Activated CD4-positive, alpha-beta T cell treated with anti-CD3 and anti-CD28 coated beads for 4 hours (primary cell): ENCODE measurements at places on chromosomes 6 and 20.
A peak's percentile ranks its signal among the peaks of the same experiment; 100 is the strongest.

GRCh38 chr6:54132587-54132986 lies 21.3 kb downstream of the MLIP start:
- no peak for DNase-seq

DNA sequence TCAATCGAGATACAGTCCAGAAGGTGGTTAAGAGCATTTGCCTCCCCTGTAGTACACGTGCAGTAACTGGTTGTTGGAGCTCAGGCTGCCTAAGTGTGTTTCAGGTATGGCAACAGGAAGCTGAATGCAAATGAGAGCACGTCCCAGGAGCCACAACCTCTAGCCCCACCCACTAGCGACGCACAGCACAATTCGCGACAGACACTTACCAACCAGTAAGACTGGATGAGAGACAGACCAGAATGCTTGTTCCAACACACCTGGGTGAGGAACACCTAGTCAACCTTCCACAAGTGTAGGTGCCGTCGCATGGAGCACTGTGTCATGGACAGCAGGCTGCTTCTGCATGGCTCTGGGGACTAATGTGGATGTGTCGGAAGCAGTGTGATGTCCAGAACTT lies 7.2 kb upstream of the SERPINB1 start:
- peak; percentile 71 for DNase-seq

DNA sequence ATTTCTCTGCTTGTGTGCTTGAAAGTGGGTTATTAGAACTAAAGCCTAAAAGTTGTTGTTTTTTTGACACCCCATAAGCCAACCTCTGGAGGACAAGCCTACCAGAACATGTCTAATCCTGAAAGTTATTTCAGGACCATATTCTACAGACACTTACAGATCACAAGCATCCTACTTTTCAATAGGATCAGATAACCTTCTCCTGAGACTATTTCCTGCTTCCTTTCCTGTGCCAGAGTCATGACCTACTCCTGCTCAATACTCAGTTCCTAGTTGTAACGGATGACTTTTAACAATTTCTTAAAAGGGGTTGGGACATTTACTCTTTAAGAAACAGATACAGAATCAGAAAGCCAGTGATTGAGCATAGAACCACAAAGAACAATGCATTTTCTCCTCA lies 5.3 kb upstream of the FILIP1 start:
- DNase-seq, result no peak

DNA sequence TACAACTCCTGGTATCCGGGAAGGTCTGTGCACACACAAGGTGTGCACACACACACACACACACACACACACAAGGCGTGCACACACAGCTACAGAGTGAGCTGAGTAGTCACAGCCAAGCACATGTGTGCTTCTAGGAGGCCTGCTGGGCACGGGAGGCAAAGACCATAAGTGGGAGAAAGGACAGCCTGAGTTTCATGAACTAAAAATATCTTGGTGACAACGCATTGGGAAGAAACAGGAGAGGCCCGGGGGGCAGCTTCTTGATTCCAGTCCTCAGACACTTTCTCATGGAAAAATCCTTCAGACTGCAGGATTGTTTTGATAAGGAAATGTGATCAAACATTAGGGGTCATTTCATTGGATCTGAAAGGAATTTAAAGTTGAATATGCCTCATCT lies 2.6 kb downstream of the TRAF3IP2 start:
- DNase-seq, result no peak

DNA sequence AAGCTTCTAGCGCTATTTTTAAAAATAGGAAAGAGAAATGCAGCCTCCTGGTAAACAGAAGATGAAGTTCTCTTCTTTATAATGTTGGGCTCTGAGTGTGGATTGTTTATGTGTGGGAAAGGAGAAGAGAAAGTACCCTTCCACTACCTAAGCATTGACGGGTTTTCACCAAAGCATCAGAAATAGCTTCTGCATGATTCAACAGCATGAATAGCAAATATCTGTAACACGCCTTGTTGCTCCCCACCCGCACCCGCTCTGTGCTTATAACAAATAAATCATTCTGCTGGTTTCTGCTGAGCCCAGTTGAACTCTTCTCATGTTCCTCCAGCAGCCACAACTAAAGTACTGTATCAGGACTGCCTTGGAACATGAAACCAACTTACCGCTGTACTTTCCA lies 20.7 kb downstream of the TXLNB start:
- DNase-seq, result no peak

- DNase-seq, result no peak
These were observed 583.8 kb upstream of the ARID1B start for GRCh38 chr6:156193381-156193780.

DNA sequence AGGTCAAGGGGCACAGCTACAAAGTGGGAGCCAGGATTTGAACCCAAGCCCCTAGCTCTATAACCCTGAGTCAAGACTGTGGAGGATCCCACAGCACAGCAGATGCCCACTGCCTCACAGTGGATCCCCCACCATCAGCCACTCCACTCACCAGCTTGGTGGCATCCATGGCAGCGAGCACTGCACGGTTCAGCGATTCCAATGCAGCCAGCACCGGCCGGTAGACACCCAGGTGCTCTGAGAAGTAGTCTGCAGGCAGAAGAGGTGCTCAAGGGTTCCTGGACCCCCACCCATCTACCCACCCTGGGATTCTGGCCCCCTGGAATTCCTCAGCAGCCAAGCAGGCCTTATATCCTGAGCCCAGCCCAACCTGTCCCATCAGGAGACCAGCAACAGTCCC lies 2.5 kb downstream of the ACTL10 start:
- no peak for DNase-seq

DNA sequence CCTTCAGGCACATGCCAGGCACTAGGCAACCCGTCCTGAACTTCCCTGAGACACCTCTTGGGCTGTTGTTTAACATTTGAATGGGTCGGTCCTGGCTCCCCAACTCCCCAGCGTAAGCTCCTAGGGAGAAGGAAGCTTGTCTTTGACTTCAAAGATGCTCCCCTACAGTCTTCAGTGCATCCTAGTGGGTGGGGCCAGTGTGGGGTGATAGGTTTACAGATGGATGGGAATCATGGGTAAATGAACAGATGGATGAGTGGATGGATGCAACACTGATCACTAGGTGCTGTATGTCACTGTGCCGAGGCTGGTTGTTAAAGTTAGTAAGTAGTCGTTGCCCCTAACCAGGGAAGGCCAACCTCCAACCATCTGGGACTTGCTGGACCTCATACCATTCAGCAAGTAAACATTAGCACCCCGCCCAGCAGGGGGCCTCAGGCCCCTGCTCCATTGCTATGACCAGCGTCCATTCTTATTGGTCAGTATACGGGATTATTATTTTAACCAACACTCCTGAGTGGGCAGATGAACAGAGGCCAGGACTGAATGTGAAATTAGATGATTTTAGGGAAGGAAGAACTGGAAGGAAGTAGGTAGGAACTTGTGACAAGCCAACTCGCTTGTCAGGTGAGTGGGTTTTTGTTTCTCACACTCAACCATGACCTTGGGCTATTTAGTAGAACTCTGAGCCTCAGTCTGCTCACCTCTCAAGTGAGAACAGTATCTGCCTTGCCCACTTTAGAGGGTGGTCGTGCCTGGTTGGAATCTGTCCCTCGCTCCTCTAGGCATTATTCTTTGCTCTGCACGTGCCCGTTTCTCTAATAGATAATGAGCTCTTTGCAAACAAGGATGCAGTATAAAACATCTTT lies 82.9 kb upstream of the FOXP4 start:
- DNase-seq, result no peak

DNA sequence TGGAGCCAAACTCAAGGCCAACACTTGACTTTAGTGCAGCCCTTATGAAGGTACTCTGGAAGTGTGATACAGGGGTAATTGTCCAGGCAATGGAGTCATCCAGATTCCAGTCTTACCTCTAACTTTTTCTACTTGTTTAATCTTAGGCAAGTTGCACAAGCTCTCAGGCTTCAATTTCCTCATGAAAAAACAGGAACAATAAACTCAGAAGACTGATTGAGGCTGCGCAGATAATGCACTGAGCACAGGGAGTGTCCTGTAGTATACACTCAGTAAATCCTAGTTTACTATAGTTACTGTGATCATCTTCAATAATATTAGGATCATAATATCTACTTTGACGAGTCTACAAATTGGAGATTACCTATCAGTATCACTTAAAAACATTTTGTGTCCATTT lies 127.5 kb upstream of the SMLR1 start:
- DNase-seq, result no peak

DNA sequence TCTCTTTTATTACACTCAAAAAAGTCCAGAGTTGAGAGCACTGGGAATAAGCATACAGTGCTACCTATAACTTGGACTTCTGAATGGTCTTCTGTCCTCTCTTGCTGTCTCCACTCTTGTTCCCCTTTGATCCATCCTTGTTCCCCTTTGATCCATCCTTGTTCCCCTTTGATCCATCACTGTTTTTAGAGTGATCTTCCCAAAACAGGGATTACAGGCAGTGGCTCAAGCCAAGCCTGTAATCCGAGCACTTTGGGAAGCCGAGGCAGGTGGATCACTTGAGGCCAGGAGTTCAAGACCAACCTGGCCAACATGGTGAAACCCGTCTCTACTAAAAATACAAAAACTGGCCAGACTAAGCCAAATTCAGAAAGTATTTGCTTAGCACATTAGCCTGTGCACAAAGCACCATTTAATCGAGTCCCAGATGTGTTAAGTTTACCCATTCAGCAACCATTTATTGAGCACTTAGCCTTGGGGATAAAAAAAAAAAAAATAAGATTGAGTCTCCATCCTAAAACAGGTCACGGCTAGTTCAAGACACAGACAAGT lies 65.0 kb upstream of the NHSL1 start:
- DNase-seq, result no peak

DNA sequence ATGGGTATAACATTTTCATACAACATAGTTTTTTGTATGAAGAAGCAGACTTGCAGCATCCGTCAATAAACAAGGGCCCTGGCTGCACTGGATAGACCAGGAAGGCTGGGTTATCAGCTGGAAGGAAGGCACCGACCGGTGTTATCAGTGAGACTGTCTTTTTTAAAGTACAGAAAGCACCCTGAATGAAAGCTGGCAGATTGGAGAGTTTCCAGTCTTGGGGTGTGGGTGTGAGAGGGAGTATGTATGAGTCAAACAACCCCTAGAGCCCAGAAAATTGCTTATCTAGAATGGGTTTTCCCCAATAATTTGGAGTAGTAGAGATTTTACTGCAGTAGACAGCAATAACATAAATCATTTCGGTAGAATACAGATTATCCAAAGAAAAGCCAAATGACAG lies 42.4 kb downstream of the TXLNB start:
- DNase-seq, result peak; percentile 37

DNA sequence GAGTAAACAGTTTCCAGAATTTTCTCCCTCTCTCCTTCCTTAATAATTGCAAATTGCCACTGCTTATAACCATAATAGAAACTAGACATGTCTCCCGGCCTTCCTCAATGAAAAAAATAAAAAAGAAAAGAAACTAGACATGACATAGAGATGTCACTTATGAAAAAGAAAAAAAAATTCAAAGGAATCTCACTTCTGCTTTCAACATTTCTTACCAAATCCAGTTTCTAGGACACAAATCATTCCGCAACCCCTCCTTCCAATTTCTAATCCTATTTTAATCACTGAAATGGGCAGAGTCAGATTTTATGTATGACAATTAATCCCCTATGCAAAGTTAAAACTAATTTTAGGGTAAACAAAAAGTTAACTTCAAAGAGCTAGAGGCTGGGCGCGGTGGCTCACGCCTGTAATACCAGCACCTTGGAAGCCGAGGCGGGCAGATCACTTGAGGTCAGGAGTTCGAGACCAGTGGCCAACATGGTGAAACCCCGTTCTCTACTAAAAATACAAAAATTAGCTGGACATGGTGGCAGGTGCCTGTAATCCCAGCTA lies 40.1 kb upstream of the EEF1A1 start:
- no peak for DNase-seq

- DNase-seq, result no peak
These were observed 83.0 kb downstream of the PHF20 start for GRCh38 chr20:35854713-35855348.

GRCh38 chr6:24931718-24932691 lies 3.8 kb downstream of the RIPOR2 start:
- DNase-seq, result no peak

GRCh38 chr20:24906806-24907205 lies 42.3 kb upstream of the CST7 start:
- DNase-seq, result no peak

- DNase-seq, result no peak
These were observed 10.7 kb downstream of the NELFCD start for GRCh38 chr20:58991715-58992114.

- DNase-seq, result no peak
These were observed 158.8 kb downstream of the CDH26 start for GRCh38 chr20:60117065-60117464.

GRCh38 chr6:35737413-35738211 lies 780 bp downstream of the ARMC12 start:
- DNase-seq, result no peak
